ENCODE measurements at places on chromosomes 12 and 14.
A peak's percentile ranks its signal among the peaks of the same experiment; 100 is the strongest.

DNA sequence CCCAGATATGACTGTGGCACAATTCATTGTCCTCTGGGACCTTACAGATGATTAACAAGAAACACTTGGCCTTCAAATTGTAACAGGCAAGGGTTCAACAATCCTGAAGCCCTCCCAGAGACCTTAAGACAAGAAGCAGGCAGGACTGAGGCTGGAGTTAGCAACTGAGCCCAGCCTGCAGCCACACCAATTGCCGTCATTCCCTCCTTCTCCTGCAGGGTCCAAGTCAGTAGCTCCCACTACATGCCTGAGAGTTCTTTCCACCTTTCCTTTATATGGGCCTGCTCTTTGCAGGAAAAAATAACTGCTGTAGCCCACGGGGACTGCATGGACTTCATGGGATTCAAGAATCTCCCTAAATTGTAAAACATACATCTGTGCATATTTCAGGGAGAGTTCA is 2.4 kb upstream of the SERPINA4 start:
- no peak for DNase-seq

DNA sequence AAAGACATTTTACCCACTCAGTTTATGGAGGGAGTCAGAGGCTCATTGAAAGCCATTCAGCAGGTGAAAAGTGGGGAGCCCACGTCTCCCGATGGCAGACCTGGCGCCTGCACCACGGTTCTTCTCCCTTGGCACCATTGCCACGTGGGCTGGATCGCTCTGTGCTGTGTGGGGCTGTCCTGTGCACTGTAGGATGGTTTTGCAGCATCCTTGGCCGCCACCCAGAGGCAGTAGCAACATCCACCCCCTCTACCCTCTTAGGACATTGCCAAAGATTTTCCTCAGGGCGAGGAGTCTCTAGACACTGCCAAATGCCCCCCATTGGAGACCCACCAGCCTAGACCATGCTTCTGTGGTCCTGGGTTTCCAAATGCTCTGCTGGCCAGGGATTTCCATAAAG is 60.2 kb downstream of the SYNE3 start:
- no peak for DNase-seq

- DNase-seq, result no peak
Observed at GRCh38 chr12:68162374-68162773, 2.8 kb upstream of the IFNG start.

GRCh38 chr12:45077251-45077650 is 26.4 kb upstream of the DBX2 start:
- no peak for DNase-seq

DNA sequence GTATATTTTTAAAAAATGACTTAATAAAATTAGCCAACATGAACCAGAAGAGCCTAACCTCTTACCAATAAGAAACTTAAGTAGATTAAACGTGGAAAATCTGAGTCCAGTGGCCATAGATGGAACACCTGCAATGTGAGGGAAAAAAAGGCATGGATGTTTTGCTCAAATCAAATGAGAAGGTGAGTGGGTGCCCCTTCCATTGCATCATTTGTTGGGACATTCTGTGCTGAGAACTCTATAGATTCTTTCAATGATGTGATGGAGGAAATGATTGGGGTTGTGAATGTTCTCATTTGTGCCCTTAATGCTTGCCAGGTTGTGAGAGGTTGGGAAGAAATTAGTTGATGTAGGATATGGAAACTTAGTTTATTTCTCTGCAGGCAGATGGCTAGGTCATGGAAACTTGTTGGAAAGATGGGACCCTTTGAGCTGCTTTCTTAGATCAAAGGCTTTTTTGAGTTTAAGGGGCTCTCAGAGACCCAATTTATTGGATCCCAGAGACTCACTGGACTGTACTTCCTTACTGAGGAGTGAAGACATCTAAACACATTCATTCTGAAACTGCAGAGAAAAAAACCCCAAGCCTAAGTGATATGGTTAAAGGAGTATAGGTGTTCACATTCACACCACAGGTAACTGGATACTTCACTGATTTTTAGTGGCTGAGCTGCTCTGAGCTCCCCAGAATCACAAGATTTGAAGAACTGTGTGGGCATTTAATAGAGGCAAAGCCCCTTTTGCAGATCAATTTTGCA is 95.9 kb downstream of the DACT1 start:
- DNase-seq, result no peak

DNA sequence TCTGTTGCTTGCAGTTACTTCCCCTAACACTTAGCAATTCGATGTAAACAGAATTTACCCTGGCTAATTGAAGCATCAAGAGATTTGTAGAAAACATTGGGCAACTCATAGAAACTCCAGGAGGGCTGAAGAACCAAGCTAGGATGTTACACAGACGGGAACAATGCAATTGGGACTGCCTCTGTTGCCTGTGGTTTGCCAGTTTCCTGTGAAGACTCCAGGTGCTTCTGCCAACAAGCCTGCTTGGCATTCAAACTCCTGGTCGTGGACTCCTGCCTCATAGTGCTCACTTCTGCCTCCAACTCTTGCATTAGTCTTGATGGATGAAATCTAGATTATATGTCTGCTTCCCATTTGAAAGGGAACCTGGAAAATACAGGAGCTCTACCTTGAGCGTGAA is 246.0 kb downstream of the BMP4 start:
- no peak for DNase-seq

DNA sequence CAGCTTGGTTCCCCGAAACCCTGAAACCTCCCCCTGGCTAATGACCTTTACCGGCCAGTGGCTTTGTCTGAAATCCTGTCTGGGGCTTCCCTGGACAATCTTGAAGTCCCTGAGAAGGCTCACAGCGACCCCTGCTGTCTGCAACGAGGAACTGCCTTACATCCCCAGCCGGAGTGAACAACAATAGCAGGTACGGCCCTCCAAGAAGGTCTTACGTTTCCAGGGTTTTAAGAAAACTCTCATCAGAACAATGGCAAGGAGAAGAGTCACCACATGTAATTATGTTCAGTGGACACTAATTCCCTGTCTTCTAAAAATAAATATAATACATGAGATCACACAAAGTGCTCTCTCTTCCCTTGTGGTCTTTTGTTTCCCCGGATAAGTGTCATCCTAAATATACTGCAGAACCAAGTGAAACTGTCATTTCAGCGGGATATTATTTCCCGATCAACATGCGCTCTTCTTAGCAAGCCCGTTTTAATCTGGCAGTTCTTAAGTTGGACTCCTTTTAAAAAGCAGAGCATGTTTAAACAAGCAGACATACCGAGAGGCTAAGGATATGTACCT is 53.3 kb downstream of the RBM19 start:
- DNase-seq, result peak; percentile 27

DNA sequence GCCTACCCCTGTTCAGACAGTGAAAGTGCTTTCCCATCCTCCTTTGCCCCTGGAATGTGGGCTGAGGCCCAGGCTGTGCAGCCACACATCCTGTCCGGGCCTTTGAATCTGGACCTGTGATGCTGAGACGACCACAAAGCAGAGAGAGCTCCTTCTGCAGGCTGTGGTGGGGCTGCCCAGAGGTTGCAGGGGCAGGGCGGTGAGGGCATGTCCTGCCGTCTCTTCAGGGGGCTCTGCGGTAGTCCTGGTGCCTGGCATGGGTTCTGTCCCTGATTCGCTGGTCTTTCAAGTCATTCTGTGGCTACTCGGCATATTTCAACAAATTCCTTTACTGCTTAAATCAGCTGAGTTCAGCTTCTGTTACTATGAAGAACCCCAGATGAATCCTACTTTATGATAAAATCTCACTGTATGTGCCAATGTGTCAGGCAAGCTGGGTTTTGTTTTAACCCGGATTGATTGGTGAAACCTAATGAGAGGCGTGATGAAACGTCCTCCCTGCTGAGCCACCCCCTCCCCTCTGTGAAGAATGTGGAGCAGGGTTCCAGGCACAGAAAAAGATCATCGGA is 63.4 kb upstream of the DICER1 start:
- peak; percentile 50 for DNase-seq

DNA sequence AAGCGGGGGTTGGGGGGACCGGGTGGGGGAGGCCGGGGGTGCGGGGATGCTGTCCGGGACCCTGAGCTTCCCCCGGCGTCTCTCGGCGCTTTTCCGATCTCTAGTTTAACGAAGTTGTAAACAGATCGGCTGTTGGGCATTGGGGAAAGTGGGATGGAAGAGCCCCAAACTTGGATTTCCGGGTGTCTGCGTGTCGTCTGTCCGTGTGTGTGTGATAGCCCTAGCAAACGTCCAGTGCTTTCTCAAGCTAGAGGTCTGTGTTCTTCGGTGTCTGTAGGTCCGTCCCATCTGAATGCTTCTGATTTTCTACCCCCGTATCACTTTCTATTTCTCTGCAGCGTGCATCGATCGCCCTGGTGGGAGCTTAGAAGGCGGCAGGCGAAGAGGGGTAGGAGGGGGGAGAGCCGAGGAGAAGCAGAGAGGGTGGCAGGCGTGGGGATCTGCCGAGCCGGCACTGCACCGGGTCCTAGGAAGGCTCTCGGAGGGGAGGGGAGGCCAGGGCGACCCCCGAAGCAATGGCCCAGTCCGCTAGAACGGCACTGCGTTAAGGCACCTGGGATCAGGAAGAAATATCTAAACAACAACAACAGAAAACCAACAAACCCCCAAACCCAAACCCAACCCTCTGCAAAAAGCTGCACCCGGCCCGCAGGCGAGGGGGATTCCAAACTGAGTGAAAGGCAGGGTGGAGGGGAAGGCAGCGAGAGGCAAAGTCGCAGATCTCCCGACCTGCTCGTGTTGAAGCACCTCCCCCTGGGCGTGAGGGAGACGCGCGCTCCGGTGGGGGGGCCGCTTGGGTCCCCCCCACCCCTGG is 1.0 kb downstream of the KCNA1 start:
- no peak for DNase-seq

- no peak for DNase-seq
Observed at GRCh38 chr14:91075553-91075952, 15.1 kb upstream of the RPS6KA5 start.

DNA sequence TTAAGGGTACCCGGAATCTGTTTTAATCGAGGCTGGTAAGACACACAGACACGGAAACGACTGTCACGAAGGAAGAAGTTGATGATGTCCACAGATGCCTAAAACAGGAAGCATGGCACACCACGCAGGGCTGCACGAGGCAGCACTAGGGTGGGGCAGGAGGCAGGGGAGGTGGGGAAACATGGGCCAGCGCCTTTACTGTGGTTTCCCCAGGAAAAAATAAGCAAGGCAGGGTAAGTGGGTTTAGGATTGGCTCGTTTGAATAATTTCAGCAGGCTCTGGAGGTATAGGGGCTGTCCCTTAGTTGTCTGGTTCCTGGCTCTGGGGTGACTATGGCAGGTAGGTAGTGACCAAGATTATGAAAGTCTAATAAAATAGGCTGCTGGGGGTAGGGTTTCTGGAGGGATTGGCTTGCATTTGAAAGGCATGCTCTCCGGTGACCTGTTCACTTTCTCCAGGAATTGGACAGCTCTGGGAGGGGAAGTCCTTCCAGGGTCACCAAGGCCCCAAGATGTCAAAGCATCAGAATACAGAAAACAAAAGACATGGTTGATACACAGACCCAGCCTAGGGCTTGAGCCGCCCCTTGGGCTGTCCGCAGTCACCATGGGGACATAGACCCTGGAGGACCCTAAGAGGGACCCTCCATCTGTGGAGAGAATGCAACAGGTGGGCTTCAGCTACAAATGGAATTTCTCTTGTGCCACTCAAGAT is 35.3 kb downstream of the MAP1LC3B2 start:
- no peak for DNase-seq

- DNase-seq, result no peak
Observed at GRCh38 chr12:109663795-109664194, 49.8 kb upstream of the FAM222A start.

- no peak for DNase-seq
Observed at GRCh38 chr14:29475641-29476040, 452.0 kb downstream of the PRKD1 start.

DNA sequence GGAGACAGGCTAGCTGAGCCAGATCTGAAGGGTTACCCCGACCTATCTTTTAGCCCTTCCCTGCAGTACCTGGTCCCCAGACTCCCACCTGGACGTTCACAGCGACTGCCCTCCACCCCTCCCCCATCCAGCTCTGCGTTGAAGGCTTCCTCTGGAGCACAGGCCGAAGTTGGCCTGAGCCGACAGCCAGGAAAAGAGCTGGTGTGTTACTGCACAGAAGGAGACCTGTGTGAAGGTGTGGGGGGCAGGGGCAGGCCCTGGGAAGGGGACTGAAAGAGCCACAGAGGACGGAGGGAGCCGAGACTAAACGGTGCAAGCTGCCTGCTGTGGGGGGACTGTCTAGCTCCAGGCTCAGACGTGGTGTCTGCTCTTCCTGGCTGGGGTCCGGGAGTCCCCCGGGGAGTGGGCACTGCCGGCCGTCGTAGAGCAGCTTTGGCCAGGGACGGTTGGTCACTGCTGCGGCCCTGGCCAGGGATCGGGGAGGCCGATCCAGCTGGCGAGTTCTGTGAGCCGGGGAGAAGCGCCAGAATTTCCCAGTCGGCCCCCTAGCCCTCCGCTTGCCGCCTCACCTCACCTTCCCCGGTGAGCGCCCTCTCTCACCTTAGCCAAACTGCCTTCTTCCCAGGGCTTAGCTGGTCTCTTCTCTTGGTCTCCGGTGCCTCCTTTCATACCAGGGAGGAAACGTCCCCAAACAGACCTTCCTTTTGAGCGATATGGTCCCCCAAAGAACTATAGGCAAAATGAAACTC is 899 bp upstream of the COL2A1 start:
- no peak for DNase-seq

DNA sequence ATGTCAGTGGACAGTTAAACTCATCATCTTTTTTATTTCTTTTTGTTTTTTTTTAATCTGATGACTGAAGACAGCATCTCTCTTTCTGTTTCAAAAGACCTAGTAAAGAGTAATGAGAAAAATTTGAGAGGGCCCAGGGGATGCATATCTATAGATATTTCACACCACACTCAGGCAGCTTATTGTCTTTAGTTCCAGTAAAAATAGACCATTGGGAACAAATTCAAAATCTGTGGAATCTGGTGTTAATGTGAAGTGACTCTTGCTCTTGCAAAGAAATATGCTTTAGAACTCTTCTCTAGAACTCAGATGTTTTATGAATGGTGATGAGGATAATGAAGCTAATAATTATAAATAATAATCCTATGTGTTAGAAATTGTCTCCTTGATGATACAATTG is 214.5 kb upstream of the ATP2B1 start:
- peak; percentile 16 for DNase-seq

DNA sequence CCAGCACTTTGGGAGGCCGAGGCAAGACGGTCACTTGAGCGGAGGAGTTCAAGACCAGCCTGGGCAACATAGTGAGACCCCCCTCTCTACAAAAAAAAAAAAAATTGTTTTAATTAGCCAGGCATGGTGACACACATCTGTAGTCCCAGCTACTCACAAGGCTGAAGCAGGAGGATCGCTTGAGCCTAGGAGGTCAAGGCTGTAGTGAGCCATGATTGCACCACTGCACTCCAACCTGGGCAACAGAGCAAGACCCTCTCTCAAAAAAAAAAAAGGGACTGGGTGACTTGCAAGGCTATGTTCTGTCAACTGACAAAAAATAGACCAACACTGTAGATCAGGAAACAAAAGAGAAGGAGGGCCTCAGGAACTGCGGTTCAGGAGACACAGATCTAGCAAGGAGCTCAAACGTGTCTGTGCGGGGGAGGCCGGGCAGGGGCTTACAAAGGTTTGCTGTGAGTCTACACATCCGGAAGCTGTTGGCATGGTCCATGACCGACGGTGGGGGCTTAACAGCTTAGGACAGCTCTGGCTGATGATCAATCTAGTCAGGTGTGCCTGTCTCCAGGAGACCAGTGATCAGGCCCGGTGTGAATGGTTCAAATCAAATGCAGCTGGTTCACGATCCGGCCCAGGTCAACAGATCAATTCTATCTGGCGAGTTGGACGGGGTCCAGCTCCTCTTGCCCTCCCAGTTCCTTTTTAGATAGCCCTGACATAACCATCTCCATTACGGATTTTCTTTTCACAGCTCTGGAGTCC is 31.7 kb upstream of the INF2 start:
- no peak for DNase-seq

Data from fibroblast of skin of left quadriceps (primary cell).